ENCODE measurements at places on chromosomes 12 and 14.

GRCh38 chr14:75826599-75826998 is 155.2 kb downstream of the TGFB3 start:
- DNase-seq = no peak

GRCh38 chr12:63301311-63301710 is 150.3 kb upstream of the AVPR1A start:
- no peak for DNase-seq

- DNase-seq = no peak
Measured at GRCh38 chr12:54251667-54252284, 28.1 kb downstream of the CBX5 start.

GRCh38 chr12:6330192-6330591 is 11.7 kb downstream of the TNFRSF1A start:
- DNase-seq = no peak

All from muscle of arm (tissue), 14 donors.